ENCODE measurements at places on chromosomes 16 and 17.

DNA sequence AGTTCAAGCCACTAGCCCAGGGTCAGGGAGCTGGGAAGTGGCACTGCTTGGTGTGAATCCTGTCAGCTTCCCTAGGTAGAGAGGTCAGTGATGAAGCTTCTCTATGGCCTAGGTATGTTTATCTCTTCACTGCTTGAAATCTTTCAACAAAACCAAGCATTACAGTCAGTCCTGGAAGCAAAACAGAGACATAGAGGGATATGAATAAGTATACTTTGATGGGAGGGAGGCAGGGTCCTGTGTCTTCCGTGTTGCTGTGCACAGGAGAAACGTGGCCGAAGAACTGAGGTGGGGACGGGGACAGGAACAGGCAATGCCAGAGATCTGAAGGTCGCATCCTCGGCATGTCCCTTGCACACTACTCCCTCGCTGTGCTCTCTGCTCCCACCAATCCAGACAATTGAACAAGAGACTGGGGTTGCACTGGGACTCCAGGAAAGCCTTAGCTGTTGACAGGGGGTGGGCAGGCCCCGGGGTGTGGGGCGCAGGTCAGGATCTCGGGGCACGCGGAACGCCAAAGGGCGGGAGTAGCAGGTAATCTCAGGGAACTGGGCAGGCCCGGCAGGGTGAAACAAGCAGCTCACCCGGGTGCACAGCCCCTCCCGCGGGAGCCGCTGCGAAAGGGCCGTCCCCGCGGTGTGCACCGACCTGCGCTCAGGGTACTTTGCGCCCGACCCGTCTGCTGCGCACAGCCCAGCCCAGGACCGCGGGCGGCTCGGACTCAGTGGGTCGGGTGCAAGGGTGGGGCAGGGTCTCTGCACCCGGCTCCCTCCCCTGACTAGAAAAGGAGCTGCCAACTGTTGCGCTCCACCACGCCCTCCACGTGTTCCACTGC lies at the start of gene MT1H:
Gene MT1H (plus strand): TSS at position 810 of the 835 bp plus-strand sequence. CDS start 71 bp downstream, outside the sequence.
- DNase-seq: no peak

- peak; percentile 7 for DNase-seq
These were observed 7.4 kb upstream of the TMEM220 start for GRCh38 chr17:10737168-10737622.

DNA sequence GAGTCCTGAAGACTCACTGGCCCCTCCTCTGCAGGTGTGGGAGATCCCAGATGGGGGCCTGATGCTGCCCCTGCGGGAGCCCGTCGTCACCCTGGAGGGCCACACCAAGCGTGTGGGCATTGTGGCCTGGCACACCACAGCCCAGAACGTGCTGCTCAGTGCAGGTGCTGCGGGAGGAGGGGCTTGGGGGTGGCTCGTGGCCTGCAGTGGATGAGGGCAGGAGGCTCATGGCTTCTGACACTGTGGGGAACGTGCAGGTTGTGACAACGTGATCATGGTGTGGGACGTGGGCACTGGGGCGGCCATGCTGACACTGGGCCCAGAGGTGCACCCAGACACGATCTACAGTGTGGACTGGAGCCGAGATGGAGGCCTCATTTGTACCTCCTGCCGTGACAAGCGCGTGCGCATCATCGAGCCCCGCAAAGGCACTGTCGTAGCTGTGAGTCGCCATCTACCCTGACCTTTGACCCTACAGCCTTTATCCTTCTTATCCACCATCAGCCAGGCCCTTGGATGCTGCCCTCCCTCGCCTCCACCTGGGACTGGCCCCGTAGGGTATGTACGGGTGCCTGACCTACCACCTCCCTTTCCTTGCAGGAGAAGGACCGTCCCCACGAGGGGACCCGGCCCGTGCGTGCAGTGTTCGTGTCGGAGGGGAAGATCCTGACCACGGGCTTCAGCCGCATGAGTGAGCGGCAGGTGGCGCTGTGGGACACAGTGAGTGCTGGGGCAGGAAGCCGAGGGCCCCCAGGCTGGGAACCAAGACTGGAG lies 3.6 kb downstream of the CORO1A start:
- peak; percentile 90 for DNase-seq

DNA sequence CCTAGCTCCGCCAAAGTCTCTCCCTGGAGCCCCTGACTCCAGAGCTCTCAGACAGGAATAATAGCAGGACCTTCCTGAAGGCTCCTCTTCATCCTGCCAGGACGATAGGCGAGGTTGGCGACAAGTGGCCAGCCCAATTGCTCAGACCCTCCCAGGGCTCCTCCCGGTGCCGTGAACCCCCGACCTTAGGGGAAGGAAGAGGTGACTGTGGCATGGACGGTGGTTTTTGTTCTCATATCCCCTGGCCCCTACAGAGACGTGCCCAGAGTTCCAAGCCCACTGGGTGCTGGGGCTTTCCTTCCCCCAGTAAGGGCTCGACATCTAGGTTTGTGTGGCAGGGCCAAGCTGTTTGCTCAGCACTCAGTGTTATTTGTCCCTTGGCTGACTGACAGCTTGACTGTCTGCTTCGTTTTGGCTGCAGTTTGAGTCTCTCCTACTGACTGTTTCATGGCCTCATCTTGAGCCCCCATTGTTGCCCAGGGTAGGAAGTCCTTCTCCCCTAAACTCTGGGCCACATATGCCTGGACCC lies 4.6 kb upstream of the ADCY7 start:
- DNase-seq: no peak

GRCh38 chr17:37219876-37220606 lies 155.7 kb upstream of the C17orf78 start:
- DNase-seq: no peak

DNA sequence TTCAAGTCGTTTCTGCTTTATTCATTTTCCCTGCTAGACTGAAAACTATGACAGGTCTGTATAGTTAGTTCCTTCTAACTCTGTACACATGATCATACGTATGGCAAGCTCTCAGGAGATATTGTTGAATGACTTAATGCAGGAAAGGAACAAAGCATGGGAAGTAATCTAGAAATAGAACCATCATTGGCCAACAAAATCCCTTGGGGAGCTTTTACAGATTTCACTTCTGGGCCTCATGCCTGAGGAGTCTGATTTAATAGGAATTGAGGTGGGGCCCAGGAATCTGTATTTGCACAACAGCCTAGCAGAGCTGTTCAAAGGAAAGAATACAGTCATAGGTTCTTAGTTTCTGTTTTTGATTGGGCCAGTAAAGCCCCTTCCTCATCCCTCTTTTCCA lies 229.2 kb downstream of the MAP2K6 start:
- DNase-seq: no peak

DNA sequence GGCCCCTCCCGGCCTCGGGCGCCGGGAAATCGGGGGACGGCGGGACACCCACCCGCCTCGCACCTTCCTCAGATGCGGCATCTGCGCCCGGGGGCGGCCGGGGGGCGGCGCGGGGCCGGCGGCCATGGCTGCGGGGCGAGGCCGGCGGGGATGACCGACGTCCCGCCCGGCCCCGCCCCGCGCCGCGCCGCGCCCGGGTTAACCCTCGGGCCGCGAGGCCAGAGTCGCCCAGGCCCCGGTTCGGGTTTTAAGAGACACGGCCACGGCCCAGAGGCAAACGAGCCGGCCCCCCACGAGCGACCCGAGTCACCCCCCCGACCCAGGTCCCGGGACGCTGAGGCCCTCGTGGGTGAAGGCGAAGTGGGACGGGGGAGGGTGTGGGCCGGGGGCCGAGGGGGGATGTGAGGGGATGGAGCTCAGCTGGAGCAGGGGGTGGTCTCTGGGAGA lies at the start of gene RGS11:
Gene RGS11 (minus strand): TSS at position 159 of the 447 bp plus-strand sequence. CDS start 33 bp downstream, at position 126.
- no peak for DNase-seq

DNA sequence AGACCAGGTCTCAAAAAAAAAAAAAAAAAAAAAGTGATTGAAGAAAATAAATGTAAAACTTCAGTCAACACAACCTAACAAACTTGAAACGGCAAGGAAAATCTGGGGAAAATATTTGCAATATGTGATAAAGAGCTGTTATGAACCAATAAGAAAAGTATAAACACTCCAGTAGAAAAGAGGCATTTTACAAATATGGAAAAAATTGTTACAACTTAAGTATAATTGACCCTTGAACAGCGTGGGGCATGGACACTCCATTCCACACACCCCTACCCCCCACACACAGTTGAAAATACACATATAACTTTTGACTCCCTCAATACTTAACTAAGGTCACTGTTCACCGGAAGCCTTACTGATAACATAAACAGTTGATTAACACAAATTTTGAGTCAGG lies 20.7 kb downstream of the MFSD11 start:
- no peak for DNase-seq

DNA sequence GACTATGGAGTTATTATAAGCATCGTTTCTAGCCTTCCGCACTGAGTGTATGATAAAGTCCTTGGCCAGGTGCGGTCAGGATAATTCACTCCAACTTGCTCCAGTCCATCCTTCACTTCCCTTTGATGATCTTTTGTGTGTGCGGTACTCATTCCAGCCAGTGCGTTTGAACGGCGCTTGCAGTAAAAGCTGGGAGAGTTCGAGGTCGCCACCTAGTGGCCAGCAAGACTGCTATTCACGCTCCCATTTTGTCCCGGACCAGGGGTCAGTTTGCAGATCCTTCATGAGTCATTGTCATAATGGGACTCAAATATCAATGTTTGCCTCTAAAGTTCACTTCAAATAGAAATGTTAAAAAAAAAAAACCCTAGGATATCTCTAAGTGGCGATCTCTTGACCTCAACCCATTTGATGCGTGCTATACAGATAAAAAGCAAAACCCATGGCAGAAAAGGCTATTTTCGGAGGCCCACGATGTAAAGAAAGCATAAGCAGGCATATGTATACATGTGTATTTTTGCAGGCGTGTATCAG lies 417.1 kb downstream of the TMEM114 start:
- no peak for DNase-seq

DNA sequence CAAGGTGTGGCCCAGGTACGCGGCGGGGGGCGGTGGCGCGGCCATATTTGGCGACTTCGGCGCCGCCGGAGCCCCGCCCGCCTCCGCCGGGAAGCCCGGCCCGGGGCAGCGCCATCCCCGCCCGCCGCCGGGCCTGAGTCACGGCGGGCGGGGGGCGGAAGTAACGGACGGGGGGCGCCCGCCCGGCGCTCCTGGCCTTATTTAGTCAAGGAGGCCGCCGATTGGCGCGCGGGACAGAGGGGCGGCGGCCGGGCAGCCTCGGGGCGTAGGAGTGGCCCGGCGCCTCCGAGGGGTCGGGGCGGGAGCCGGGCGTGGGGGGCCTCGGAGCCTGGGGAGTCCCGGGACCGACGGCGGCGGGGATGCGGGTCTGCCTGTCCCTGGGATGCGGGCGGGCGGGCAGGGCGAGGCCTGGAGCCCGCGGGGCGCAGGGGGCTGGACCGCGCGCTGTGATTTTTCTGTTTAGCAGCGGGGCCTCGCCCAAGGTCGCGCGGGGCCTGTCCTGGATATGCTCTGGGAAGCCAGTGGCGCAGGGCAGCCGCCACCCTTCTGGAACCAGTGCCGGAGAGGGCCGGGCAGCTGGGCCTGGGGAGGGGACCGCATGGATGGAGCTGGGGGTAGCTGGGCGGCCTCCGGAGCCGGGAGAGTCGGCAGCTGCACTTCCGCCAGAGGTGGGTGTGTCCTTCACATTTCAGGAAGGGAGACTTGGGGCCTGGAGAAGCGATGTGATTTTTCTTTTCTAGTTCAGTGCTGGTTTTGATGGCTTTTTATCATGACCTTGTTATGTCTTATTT lies 2.3 kb upstream of the ACTG1 start:
- DNase-seq: peak; percentile 69

DNA sequence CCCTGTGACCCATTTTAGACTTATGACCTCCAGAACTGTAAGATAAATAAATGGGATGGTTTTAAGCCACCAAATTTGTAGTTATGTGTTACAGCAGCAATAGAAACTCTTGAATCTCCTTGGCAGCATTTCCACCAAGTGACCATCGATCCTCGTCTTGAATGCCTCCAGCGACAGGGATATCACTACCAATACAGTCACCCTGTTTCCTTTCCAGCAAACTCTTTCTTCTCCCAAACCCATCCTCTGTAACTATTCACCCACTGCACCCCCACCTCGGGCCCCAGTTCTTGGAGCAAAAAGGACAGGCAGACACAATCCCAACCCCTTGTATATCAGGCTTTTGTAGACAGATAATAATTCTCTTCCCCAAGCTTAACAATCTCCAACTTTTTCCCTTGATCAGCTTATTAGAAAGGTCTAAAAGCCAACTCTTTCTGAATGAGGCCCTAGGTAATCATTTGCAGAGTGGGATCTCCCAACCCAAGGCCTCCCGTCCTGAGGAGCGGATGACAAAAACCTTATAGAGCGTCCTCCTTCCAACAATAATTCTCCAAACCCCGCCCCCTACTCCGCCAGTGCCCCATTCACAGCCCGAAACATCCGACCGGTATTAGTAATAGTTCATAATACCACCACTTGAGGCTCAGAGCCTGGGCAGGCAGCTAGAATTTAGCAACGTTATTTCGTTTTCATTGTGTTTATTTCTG lies 14.7 kb upstream of the PLLP start:
- peak; percentile 53 for DNase-seq

GRCh38 chr17:8856869-8857575 lies 10.5 kb downstream of the PIK3R6 start:
- no peak for DNase-seq

GRCh38 chr16:67528222-67528869 lies at the start of gene RIPOR1:
TSS of gene RIPOR1 (plus strand) at chr16:67528829. CDS start at chr16:67538447, 9,618 bp downstream.
- DNase-seq: peak; percentile 52

GRCh38 chr17:35738519-35739133 lies 7.2 kb downstream of the RASL10B start:
- no peak for DNase-seq

GRCh38 chr17:79740413-79740812 lies 9.7 kb downstream of the ENPP7 start:
- DNase-seq: no peak

- no peak for DNase-seq
These were observed 34.1 kb upstream of the ABCA6 start for GRCh38 chr17:69175625-69176456.

DNA sequence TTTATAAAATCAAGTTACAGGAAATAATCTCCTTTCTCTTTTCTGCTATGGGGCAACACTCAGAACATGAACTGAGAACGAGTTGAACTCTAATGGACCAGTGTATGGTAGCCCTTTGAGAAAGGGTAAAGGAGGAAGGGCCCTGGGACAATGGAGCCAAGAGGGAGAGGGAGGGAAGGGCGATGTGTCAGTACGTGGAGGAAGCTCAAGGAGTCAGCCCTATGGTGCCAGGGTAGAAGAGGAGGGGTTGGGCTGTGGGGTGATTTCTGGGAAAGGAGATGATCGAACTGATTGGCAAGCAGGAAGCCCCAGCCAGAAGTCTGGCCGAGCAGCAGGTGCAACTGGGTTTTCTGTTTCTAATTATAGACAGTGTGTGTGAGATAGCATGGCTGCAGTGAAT lies 4.3 kb upstream of the WIPI1 start:
- DNase-seq: peak; percentile 35

DNA sequence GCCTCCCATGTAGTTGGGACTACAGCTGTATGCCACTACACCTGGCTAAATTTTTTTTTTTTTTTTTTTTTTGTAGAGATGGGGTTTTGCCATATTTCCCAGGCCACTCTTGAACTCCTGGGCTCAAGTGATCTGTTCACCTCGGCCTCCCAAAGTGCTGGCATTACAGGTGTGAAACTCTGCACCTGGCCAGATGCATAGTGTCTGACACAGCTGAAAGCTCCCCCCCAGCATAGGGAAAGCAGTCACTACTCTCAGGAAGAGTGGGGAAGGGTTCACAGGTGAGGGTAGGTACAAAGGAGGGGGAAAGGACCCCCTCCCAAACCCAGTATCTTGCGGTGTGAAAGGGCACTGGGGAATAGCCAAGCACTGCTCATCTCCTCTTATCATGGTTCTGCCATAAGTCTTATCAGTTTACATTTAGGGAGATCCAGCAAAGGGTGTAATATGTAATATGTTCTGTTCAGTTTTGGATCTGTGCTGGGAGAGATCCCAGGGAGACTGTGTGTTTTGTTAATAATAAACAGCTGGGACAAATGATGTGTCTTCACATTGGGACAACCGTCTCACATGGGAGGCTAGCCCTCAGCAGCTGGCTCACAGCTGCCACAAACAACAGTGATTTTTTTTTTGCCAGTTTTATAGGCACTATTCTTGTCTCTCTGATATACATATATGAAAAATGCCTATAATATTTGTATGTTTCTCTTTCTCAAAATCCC lies 6.8 kb upstream of the CAVIN1 start:
- DNase-seq: no peak

All from activated naive CD4-positive, alpha-beta T cell treated with Interleukin-2 at 50 U/mL for 16 hours (primary cell).